ENCODE measurements at places on chromosomes 2 and 18. TPM values are rescaled to one million over a fixed set of nuclear protein-coding genes. Genes with fewer than 3 reads are reported as not detected.

The ATP6V1B1 gene
- not detected for total RNA-seq

DNA sequence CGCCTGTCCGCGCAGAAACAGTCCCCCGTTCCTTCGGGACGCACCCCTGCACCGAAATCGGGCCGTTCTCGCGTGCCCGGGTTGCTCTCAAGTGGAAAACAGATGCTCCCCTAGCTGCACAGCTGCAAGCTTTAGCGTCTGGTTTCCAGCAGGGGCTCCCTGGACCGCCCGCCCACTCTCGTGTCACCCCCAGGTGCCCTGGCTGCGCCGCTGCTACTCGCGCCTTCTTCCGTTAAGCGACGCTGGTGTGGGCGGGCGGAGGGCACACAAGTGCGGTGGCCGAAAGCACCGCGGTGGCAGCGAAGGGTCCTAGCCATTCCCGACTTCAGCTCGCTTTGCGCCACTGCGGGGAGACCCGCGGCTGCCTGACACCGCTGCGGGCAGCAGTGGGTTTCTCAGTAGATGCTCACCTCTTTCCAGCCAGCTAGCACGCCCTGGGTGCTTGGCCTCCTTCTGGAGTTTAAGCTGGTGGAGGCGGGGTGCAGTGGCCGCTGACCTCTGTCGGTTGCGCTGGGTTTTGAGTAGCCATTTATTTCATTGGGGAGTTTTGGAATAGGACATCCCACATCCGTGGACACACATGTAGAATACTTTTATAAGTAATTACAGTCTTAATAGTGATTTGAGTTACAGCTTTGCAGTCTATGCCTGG, 806 bp downstream of the ZNF407 start:
- DNase-seq, result peak; percentile 78

- no peak for DNase-seq
These were observed 159.7 kb upstream of the CCDC195 start for GRCh38 chr2:224875841-224876240.

DNA sequence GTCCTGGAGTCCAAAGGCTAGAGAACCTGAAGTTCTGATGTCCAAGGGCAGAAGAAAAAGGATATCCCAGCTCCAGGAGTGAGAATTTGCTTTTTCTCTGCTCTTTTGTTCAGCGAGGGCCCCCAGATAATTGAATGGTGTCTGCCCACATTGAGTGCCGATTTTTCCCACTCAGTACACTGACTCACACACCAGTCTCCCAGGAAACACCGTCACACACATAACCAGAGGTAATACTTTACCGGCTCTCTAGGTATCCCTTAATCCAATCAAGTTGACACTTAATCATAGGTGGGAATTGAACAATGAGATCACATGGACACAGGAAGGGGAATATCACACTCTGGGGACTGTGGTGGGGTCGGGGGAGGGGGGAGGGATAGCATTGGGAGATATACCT, 161.5 kb downstream of the WDR7 start:
- DNase-seq, result no peak

- DNase-seq, result no peak
These were observed 216.8 kb downstream of the CAMKMT start for GRCh38 chr2:44578471-44579093.
